ENCODE measurements at places on chromosomes 16 and 17. TPM values are rescaled to one million over a fixed set of nuclear protein-coding genes. Genes with fewer than 3 reads are reported as not detected.

- DNase-seq: peak; percentile 73
Observed at GRCh38 chr17:41738077-41738800, 3.8 kb upstream of the HAP1 start.

- DNase-seq: peak; percentile 8
Observed at GRCh38 chr16:22670551-22671041, 143.4 kb upstream of the HS3ST2 start.

- DNase-seq: no peak
Observed at GRCh38 chr16:154217-155030, 2.0 kb downstream of the HBZ start.

GRCh38 chr16:58461056-58461455 is 38.9 kb upstream of the NDRG4 start:
- DNase-seq: no peak

- no peak for DNase-seq
Observed at GRCh38 chr17:58007781-58008706, 998 bp upstream of the SRSF1 start.

DNA sequence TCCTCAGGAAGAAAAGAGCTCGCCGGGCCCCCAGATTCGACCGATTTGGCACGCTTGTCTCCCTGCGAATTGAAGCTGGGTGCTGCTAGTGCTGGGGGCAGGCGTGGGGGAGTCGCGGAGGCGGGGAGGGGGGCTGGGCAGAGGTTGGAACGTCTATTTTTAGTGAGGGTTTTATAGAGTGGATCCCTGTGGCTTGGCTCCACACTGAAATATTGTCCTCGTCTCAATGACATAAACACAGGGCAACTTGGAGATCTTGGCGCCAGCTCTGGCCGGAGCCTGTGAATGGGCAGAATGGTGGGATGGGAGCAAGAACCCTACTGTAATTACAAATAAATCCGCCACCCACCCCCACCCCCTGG is 15.7 kb upstream of the NOG start:
- no peak for DNase-seq

DNA sequence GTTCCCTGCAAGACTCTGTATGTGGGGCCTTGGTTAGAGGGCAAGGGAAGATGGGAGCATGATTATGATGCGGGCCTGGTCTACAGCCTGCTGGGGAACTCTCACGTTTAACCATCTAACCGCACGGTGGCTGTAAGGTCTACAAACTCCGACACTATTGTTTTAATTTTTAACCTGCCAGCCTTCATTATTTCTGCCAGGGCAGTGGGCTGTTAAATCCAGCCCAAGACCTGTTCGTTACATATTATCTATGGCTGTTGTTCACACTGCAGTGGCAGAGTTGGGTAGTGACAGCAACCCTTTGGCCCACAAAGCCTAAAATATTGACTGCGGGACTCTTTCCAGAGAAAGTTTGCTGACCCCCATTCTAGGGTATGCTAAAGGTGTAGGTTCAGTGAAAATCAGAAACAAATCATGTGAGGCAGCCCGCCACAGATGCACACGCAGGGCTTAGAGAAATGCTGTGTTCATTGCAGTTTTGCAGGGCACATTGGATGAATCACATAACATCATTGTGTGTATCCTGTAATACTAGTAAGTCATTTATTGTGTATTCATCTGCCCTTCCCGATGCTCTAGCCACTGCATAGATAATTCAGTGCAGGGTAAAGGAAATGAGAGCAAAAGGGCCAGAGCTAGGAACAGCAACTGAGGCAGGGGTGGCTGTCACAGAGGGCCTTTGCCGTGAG is 14.3 kb downstream of the SNX29 start:
- no peak for DNase-seq

DNA sequence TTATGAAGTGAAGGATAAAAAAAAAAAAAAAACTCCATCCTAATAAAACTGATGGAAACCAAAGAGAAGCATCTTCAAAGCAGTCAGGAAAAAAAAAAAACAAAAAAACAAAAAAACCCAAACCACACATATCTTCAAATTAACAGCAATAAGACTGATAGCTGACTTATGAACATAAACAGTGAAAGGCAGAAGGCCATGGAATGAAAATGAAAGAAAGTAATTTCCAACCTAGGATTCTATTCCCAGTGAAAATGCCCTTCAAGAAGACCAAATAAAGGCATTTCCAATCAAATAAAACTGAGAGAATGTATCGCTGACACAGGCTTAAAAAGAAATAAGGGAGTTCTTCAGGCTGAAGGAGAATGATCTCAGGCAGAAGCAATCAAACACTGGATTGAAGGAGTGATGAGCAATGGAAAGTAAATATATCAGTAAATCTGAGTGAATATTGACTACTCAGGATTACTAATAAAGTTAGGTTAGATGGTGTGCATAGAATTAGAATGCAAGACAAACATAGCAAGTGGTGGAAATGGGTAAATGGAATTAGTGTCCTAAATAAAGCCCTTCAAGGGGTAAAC is 92.1 kb downstream of the USP31 start:
- DNase-seq: no peak

GRCh38 chr17:73650617-73651200 is 6.5 kb upstream of the SDK2 start:
- DNase-seq: no peak

GRCh38 chr16:59192551-59193199 is 458.6 kb upstream of the GOT2 start:
- DNase-seq: no peak

- DNase-seq: peak; percentile 65
Observed at GRCh38 chr17:48543107-48543853, 1.6 kb downstream of the HOXB2 start.

DNA sequence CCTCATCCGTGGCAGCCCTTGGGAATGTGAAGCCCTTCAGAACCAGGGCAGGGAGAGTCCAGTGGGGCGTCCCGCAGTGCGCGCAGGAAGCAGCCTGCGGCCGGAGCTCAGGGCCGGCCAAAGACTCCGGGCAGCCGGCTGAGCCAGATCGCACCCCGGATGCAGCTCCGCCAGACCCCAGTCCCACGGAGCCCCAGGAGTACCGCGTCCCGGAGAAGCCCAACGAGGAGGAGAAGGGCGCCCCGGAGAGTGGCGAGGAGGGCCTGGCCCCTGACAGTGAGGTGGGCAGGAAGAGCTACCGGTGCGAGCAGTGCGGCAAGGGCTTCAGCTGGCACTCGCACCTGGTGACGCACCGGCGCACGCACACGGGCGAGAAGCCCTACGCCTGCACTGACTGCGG is 6.9 kb downstream of the ZNF205 start:
- no peak for DNase-seq

DNA sequence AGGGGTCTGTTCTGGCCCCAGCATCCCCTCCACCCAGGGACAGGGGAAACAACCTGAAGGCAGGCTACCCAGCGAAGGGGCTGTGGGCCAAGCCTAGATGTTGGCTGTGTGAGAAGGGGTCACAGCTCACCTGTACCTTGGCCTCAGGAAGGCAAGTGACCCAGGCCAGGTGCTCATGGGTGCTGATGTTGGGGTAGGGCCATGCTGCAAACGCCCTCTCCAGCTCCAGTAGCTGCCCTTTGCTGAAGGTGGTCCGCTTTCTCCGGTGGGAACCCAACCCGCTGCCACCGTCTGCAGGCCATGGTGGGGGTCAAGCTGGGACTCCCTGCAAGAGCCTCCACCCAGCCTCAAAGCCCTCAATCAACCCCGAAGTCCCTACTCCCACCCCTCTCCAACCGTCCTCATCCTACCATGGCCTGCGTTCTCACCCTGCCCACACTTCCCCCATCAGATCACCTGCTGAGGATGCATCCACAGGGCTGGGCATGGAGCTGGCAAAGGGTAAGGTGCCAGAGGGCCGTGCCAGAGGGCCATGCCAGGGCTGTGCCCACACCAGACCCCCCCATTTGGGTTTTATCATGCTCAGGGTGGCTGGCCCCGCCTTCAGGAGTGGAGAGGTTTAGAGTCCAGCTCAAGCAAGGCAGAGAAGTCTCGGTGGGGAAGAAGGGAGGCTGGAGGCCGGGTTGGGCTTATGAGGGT is at the start of gene SEBOX:
SEBOX (minus strand) TSS at position 535 of the 699 bp plus-strand sequence; CDS start at position 487, 48 bp downstream.
- no peak for DNase-seq

DNA sequence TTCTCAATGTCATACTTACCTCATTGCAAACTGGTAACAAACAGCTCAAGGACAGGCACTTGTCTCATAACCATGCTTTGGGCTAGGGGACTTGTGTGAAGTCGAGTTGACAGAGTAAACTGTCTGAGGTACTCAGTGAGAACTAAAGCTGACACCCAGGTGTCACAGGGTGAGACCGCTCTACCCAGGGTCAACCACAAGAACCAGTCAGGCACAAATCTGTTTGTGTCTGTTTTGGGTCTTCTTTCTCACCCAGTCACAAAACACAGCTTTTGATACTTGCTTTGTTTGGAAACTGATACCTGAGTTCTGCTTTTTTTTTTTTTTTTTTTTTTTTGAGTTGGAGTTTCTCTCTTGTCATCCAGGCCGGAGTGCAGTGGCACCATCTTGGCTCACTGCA is 161.1 kb downstream of the STX8 start:
- peak; percentile 48 for DNase-seq

GRCh38 chr17:40483679-40484078 is 17.7 kb downstream of the TNS4 start:
- no peak for DNase-seq

DNA sequence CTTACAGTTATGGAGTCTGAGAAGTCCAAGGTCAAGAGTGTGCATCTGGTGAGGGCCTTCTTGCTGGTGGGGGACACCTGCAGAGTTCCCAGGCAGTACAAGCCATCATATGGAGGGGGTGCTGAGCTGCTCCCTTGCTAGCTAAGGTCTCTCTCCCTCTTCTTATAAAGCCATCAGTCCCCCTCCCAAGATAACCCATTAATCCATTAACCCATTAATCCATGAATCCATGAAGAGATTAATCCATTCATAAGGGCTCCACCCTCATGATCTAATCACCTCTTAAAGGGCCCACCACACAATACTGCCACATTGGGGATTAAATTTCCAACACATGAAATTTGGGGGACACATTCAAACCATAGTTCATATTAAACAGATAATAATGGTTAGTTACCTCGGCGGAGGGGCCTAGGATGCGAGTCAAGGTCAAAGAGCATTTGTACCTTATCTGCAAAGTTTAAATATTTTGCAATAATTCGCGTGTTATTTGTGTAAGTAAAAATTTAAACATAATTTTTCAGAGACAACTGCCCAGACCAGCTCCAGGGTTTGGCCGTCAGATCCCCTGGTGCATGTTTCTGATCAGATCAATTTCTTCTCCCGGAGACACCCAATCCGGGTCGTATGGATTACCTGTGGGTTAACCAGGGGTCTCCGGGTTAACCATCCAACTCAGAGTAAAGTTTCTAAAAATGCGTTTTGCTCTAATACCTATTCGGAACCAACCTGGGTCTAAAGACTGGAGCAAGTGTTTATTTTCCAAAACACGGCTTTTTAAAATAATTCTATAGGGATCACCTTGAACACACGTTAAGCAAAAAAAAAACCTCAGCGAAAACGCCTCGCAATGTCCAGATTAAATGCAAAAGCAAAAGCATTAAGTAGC is 740 bp upstream of the POLR3E start:
- no peak for DNase-seq

- no peak for DNase-seq
Observed at GRCh38 chr17:45686250-45686649, 97.9 kb upstream of the CRHR1 start.

DNA sequence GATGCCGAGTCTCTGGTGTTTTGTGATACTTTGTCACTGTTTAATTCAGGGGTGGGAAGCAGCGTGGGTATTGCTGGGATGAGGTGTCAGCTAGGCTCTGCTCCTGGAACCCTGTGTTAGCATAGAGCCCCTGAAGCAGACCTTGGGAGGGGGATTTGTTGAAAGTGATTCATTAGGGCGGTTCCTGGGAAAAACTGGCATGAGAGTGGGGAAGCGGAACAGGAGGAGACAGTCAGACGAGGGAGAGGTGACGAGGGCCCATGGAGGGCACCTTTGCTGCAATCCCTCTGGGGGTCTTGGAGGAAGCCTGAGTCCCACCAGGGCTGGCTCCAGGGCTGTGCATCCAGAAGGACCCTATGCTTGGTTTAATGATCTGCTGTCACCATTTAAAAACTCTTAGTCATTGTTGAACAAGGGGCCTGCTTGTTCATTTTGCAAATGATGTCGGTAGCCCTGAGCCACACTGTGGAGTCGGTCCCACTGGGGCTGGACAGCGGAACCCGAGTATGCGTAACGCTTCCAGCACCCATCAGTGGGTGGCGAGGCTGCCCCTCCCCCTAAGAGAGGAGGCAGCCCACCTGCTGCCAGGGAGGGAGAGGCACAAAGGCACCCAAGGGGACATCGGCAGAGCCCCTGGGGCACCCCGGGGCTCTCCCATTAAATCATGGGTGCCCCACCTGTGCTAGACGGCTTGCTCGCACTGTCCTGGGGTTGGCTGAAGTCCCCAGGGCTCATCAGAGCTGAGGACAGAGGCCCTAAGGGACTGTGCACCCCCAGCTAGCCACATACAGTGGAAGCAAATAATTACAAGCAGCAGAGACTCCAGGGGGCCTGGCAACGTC is 35.4 kb downstream of the WFDC1 start:
- no peak for DNase-seq

GRCh38 chr17:45814622-45815606 is 29.8 kb upstream of the SPPL2C start:
- no peak for DNase-seq

- no peak for DNase-seq
Observed at GRCh38 chr17:48860034-48860433, 29.2 kb downstream of the CALCOCO2 start.

DNA sequence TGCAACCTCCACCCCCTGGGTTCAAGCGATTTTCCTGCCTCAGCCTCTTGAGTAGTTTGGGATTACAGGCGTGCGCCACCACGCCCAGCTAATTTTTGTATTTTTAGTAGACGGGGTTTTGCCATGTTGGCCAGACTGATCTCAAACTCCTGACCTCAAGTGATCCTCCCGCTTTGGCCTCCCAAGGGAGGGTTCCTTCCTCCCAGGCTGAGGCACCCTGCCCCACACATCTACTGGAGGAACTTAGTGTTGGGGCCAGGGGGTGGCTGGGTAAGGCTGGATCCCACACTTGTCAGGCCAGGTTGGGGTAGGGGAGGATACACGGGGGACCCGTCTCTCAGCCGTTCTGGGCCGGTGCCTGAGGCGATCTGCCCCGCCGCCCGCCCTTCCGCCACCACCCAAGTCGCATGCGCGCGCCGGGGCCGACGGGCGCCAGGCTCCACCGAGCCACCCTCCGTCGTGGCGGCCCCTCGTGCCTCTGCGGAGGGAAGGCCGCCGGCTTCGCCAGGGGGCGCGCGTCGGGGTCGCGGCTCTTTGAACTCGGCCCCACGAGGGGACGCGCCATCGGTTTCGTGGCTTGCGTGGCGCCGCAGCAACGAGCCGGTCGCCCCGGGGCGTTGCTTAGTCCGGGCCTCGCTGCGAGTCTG is 15.9 kb downstream of the GRB7 start:
- DNase-seq: no peak

- DNase-seq: no peak
Observed at GRCh38 chr16:2436110-2436509, 6.9 kb downstream of the CCNF start.

The DPEP2 gene
- polyA plus RNA-seq: 62.6 TPM

The KRT20 gene
- polyA plus RNA-seq: not detected

The PTGES3L gene
- polyA plus RNA-seq: not detected

The CETP gene
- polyA plus RNA-seq: 0.22 TPM

The PITPNM3 gene
- polyA plus RNA-seq: not detected

The KRT15 gene
- polyA plus RNA-seq: not detected

The KRT12 gene
- polyA plus RNA-seq: not detected

The WNT9B gene
- polyA plus RNA-seq: not detected

The CARD14 gene
- not detected for polyA plus RNA-seq

The ALOX15 gene
- polyA plus RNA-seq: not detected
